ENCODE measurements at places on chromosomes 7 and 10.

GRCh38 chr7:55594414-55594813 lies 22.1 kb upstream of the VOPP1 start:
- no peak for DNase-seq

DNA sequence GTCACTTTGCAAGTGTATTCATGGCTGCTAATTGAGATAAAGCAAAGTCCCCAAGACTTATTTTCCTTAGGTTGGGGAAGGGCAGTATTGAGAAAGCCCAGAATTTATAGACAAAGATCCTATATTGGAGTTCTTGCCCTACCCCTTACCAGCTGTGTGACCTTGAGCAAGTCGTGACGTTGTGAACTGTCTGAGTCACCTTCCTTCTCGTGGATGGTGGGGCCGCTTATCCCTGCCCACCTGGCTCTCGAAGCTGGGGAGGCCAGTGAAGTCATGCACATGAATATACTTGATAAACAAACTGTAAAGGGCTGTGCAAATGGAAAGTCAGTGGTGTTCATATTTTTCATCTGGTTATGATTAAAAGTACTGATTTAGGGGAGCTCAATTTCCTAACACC lies 127.4 kb downstream of the TACC2 start:
- no peak for DNase-seq

DNA sequence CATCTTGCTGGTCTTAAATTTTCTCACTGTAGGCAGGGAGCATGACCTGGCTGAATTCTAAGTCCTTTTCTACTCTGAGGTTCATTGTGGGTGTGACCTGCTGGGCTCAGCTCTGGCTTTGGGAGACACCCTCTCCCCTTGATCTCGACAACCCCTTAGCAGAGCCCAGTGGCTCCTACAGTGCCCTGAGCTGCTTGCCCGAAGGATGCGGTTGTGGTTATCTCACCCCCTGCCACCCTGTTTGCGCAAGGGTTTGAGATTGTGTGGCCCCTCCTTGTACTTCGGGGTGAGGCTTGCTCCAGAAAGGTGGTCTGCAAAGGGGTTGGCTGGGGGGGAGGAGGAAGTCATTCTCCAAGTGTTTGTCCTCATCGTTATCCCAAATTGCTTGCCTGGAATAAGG lies 55.3 kb downstream of the TCF7L2 start:
- DNase-seq: no peak

DNA sequence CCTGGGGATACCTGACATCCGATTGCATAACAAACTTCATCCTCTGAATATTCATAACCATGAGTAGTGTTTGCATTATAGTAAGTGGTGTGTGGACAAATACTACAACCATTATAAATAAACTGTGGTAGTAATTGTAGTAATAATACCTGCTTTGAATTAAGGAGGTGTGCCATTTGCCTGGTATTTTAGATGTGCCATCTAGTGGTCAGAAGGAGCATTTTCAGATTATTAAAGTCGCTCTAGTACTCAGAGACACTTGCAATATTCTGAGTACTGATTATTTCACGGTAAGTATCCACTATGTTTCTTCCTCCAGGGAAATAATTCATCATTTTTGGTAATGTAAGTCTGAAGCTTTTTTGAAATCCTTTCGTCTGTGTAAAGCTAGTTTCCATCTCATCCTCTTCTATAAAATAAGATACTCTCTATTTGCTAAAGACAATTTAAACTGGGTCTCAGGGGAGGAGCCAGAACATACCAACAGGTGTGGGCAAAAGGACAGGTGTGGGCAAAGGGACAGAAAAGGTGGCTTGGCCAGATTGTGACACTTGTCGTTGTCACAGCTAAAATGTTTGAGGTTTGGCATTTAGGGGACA lies 115.3 kb upstream of the WDR11 start:
- no peak for DNase-seq

DNA sequence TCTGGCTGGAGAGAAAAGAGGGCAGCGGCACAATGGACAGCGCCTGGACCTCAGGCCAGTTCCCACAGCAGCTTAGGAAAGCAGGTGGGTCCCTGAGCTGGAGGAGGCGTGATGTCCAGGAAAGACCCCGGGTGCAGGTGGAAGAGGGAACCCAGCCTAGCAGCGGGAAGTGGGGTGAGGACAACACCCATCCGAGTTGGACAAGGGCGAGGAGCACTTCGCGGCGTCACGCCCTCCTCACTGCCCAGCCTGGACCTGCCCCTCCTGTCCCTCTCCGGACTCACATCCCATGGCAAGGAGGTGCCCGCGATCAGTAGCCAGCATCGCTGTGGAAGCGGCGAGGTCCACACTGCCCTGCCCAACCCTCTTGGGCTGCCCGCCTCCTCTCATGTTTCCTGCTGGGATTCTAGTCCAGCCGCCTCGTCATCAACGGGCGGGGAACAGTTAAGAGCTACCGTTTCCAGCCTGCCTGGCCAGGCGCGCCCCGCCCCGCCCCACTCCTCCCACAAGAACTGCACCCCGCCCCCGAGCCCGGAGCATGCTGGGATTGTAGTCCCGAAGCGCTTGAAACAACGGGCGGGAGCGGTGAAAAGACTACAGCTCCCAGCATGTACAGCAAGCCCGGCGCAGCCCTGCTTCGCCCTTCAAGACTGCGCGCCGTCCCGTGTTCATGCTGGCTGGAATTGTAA lies 930.6 kb upstream of the ZNF722 start:
- no peak for DNase-seq

GRCh38 chr7:114519240-114519639 lies 104.6 kb downstream of the FOXP2 start:
- DNase-seq: peak; percentile 91

- no peak for DNase-seq
These were observed 76.4 kb downstream of the MMRN2 start for GRCh38 chr10:86880971-86881370.

DNA sequence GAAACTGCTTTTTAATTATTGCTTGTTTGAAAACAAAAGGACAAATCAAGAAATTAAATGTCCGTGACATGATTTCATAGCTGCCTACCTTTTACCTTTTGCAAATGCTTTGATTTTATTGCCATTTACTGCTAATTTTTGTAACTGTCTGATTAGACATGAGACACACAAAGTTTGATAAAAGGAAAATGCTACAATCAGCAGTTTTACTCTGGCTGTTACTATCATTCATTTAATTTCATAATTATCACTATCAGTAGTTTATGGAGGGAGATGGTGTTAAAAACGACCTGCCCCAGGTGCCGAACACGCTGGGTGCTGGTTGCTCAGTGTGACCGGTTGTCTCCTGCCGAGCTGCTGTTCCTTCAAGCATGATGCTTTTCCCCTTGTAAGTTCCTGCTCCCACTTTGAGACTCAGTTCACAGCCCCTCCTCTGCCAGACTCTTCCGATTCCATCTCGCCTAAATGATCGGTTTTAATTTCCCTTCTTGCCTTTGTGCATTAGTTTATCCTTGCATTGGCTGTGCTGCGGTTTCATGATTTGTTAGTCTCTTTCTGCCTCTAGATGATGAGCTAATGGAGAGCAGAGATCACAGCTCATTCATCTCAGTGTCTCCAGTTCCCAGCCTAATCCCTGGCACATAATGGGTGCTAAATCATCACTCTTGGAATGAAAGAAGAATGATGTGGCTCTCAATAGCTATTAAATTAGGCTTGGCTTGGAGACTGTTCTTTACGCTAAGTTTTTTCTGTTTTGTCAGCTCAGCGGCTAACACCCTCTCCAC lies 110.6 kb downstream of the PFKFB3 start:
- no peak for DNase-seq

DNA sequence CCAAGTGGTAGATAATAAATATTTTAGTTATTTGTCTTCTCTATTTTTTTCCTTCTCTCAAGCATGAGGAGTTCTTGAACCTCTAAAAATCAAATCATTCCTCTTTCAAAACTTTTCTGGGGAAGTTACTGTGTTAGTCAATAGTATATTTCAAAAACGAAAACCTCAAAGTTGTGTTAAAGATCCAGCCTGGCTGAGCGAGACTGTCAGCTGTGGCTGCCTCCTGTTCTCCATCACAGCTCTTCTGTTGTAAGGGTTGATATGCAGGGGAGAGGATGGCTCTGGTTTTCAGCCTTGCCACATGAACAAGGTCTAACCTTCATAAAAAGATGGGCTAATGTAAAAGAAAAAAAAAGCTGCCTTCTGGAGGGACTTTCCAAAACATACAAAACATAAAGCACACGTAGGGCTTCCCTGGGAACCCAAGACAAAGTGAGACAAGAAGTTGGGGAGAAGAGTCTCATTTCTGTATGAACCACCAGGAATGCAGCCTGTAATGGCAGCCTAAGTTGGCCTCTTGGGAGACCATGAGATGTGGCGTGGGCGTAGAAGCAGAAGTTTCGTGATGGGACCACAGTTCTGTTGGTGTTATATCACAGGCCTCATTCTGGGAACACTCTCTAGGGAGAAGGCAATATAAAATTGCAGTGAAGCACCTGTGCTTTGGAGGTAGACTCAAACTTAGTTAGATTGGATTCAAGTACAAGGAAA lies 77.9 kb upstream of the FHIP2A start:
- DNase-seq: no peak
